ENCODE measurements at places on chromosomes 11 and 22. TPM values are rescaled to one million over a fixed set of nuclear protein-coding genes. Genes with fewer than 3 reads are reported as not detected.

GRCh38 chr22:40240160-40240559, 62.4 kb downstream of the TNRC6B start:
- no peak for DNase-seq

The DDI1 gene
- not detected for total RNA-seq

DNA sequence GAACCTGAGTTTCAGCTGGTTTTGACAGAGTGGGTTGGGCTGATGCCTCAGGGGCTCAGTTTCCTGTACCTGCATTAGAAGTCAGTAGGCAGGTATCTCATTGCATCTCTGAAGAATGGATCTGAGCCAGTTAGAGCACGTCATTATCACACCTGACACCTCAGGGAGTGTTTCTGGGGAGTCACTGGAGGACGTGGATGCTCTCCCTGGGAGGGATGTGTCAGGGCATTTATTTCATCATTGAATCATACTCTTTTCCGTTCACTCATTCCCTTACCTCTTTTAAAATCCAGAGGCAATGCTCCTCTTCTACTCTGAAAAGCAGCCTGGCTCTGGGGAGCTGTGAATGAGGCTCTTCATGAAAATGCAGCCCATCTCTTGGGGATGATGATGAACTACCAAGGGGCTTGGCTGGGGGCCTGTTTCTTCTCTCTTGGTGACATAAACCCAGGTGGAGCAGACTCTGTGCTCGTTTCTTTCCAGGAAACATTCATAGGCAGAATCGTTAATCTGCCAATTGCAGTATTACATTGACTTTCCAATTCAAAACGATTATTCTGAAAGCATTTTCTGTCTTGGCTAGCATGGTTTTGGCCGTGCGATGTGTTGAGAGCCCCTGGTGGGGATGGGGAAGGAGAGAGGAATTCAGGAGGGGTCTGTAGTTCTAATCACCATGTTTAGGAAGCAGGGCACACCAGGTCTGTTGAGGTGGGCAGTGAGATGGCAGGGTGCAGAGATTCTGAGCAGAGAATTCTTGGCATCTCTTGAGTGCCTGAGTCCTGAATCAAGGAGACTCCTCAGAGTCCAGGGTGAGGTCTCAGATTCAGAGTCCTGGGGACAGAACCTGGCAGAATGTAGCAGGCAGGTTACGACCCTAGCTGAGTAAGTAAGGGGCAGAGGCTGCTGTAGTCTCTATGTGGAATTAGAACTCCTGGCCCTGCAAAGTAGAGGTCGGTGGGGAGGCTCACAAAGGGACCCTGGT, 12.6 kb downstream of the PARVA start:
- peak; percentile 98 for DNase-seq

- no peak for DNase-seq
Observed at GRCh38 chr11:118042796-118043195, 34.1 kb upstream of the TMPRSS4 start.

The GGTLC2 gene
- total RNA-seq: not detected

Data from foreskin keratinocyte (primary cell).